Hematopoietic multipotent progenitor cell treated with erythropoietin and hydrocortisone succinate and interleukin-3 and kit ligand, for 6 days (in vitro differentiated cells): ENCODE measurements at places on chromosomes 2 and 18.

DNA sequence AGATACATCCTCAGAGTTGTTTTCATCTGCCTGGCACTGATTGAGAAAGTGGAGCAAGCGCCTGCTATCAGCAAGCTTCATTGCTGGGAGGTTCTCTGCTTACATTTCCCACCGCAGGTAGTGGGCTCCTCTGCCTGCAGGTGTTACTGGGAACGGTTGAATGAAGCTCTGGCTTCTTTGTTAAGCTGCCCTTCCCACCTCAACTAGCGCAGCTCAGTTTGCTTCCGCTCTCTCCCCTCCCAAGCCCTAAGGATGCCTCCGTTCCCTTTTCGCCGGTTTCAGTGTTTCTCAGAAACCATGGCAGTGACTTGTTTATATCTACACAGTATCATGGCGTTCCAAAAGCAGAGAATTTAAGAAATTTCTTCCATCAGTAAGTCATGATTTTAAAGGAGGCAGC lies 72.2 kb upstream of the B3GNT7 start:
- DNase-seq: no peak

DNA sequence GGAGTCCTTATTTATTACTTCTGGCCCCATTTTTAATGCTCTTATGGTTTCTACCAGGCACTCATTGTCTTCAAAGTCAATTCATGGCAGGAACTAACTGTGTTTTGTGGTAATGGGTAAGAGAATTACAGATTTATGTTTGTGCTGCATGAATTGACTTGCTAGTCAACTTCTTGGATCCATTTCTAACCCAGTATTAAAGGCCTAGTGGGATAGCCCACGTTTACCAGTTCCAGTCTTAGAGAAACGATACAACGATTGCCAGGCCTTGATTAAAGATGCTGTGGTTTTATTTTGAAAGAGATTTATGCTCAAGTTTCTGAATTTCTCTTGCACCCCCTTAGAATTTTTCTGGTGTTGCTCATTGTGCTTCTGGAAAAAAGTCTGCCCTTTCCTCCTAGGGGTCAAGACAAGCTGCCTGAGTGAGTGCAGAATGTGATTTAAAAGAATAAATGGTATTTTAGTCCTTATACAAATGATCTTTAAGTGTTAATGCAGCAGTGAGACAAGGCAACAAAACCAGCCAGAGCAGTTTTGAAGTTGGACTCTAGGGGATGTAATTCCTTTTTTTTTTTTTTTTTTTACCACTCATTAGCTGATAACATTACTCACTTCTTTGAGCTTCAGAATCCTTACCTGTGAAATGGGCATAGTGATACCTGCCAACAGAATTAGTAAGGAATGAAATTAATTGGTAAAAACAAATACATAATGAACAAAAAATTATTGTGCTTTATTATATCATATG lies 101.5 kb downstream of the ARHGAP15 start:
- no peak for DNase-seq

- no peak for DNase-seq
These were observed 12.6 kb downstream of the BARD1 start for GRCh38 chr2:214796911-214797310.

GRCh38 chr2:104938231-104938941 lies 84.5 kb downstream of the POU3F3 start:
- no peak for DNase-seq

DNA sequence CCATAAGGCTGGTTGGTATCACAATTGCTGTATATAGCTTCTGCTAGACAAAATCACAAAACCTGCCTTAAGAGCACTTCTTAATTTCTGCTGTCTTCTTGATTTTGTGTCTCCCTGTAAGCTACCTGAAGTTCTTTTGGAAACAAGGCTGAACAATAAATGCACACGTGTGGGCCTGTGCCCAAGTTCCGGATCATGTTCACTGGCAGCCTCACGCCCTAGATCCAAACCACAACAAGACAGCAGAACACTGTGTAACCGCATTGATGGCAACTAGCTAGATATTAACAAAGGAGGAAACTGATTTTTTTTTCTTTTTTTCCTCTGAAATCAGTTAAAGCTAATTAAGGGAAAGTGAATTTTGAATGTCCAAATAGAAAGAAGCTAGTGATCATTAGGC lies 81.5 kb upstream of the LYPD6B start:
- DNase-seq: no peak

DNA sequence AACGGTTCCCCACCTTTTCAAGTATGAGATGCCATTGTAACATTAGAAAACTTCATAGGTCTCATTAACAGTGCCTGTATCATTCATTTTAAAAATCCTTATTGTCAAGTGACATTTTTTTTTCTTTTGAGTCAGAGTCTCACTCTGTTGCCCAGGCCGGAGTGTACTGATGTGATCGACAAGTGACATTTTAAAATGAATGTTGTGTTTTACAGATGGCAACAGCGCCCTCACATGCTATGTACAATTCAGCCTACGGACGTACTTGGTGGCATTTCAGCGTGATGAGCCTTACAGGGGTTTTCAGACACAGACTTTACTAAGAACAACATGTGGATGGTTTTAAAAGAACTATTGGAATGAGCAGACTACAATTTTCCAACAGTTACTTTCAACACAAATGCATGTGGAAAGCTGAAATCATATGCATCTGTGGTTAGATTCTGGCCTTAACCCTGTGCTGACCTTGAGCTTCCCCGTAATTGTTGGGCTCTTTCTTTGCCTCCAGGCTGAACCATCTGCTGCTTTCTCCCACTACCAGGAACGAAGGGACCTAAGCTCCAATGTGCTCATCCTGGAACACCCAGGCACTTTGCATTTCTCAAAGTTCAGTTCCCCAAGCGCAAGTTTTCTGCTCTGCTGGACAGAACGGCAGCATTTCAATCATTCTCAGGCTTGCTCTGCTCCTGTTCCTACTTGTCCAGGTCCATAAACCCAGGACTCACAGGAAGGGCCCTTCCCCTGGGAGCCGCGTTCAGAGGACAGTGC lies 119.9 kb upstream of the NDUFV2 start:
- peak; percentile 78 for DNase-seq

DNA sequence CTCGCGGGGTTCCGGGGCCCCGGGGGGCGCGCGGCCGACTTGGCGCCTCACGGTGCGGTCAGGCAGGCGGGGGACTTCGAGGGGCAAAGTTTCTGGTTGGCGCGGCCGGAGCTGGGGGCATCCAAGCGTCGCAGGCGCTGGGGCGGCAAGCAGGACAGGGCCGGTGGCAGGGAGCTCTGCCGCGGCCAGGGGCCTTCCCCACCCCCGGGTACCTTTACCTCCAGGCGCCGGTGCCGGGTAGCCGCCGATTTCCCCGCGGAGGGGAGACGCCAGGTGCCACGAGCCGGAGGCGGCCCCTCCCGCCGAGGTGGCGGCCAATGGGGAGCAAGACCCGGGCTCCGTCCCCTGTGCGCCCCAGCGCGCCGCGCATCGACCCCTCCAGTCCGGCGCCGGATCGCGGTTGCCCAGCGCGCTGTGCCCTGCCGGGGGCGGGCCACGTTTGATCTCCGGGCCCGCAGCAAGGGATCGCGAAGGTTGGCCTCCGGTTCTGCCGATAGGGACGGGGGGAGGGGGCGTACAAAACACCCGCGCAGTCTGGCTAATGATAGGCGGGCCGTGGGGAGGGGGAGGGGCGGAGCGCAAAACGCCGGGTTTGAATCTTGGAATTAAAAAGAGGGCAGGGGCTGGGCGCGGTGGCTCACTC lies at the start of gene ST8SIA5:
Gene ST8SIA5 (minus strand): TSS at position 495 of the 643 bp plus-strand sequence. CDS start 545 bp downstream, outside the sequence.
- DNase-seq: no peak

GRCh38 chr18:78683191-78684010 lies 296.2 kb upstream of the SALL3 start:
- no peak for DNase-seq

DNA sequence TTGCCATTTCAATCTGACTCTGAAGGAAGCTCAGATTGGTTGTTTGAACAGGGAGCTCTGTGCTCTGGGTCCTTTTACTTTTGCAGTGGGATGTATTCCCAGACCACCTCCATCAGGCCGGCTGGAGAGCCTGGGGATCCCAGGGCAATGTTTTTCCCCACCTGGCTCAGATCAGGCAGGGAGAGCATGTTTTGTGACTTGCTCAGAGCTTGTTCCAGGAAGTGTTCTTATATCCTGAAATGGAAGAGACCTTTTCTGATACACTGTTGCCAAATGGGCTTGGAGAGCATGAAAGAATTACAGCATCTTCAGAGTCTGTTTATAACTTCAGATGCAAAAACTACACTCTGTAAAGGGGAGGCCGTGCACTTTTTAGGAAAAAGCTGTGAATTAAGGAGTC lies 56.0 kb downstream of the LIPG start:
- DNase-seq: no peak

DNA sequence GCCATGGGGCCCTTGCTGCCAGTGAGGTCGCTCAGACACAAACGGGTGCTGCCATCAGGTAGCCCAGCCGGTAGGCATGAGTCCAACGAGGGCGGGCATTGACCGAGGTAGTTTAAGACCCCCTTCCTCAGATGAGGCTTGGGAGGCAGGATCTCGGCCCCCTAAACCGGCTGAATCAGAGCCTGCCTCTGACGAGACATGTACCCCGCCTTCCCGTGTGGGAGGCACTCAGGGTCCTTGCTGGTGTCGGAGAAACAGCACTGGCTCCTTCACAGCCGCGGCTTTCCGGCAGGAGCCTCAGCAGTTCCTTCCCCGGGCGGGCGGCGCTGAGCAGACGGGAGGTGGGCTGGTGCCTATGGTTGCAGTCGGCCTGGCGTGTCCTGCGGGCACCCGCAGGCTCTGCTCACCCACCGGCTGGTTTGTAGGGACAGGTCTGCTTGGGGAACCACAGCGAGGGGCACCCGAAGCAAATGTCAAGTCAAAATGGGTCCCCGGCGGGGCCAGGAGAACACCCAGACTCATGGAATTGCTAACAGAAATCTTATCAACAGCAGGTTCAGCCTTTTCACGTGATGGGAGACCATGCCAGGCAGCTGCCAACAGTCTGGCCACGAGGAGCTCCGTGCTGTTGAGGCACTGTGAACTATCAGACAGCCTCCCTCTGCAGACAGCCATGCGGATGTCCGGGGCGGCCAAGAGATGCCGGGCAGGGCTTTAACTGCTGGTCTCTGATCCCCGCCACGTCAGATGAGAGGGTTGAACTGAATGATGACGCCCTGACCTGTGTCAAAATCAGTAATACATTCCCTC lies 2.8 kb downstream of the KCNG2 start:
- DNase-seq: no peak

GRCh38 chr2:138493334-138493733 lies 8.2 kb upstream of the SPOPL start:
- no peak for DNase-seq

DNA sequence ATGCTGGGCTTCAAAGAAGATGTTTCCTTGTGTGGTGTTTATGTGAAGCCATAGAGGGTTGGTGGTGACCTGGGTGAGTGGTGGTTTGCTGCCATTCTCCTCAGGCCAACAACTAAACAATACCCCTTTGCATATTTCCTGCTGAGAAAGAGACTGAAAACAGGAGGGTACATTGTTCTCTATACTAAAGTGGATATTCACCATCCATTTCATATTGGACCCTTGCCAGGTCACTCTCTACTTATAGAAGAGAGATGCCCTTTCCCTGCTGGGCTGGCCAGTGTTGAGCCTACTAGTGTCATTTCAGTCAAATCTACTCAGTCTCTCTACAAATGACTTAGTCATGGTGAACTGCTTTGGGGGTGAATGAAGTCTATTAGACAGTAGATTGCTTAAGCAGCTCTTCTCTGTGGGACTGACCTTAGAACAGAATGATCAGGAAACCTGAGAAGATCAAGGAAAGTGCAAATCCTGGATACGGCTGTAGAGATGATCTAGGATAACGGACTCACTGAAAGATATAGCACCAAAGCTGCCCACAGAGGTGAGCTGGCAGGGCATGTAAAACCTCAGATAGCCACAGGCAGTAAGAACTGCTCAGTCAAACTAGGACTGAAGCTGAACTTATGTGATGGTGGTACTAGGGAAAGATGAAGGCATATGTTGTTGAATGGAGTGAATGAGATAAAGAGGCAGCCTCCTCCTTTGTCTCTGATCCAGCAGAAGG lies 154.9 kb downstream of the MYO3B start:
- no peak for DNase-seq

GRCh38 chr2:71530641-71531332 lies 77.4 kb downstream of the DYSF start:
- peak; percentile 78 for DNase-seq

- peak; percentile 56 for DNase-seq
These were observed 216.3 kb downstream of the ANAPC1 start for GRCh38 chr2:111667542-111668273.
